Hippocampal formation (tissue), 2 donors: ENCODE measurements at places on chromosomes 4 and X.

DNA sequence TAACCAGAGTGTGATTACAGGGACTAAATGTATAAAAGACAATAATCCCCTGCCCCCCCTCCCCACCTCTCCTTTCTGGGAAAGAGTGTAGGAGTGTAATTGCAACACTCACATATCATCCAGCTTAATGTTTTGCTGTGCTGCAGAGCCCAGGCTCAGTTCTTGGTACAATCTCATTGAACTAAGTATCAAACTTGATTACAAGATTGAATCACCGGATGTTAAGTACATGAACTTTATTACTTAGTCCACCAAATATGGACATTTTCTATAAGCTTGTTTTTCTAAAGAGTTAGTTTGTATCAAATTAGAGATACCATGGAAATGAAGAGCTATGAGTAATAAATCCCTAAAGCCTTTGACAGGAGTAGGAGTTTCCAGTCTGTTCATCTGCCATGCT is 559.1 kb downstream of the ZNF674 start:
- no peak for DNase-seq

DNA sequence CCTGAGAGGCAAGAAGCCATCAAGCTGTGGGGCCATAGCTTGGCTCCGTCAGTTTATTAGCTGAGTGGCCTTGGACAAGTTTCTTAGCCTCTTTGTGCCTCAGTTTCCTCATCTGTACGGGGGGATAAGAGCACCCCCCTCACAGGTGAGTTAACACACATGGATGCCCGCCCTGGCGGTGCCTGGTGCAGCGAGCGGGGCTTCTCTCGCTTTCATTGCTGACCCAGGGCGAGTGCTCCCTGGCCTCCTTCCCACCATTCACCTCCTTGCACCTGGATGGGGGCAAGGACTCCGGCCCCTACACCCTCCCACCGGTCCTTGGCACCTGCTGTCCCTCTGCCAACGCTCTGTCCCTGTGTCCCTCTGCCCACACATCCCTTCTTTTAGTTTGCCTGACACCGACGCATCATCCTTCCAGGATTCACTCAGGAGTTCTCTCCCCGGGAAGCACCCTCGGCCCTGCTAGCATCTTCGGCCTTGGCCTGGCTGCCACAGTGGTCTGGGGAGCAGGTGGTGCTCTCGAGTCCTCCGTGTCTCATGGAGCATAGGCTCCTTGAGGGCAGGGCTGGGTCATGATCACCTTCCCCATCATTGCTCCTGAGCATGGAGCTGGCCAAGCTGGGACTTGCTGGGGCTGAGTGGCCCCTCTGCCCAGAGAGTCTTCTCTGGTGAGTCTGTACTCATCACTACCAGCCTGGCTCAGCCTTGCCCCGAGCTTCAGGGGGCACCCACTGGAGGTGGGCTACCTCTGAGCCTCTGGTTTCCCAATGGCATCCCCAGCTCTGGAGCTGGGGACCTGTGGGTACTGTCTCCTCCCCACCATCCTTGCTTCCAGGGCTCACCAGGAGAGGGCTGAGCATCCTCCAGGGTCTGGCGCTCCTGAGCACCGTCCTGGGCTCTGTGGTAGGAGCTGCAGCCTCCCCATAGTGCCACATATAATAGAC is 53.8 kb upstream of the SORCS2 start:
- DNase-seq = no peak

GRCh38 chr4:166104623-166105022 is 231.6 kb downstream of the TLL1 start:
- DNase-seq = no peak

DNA sequence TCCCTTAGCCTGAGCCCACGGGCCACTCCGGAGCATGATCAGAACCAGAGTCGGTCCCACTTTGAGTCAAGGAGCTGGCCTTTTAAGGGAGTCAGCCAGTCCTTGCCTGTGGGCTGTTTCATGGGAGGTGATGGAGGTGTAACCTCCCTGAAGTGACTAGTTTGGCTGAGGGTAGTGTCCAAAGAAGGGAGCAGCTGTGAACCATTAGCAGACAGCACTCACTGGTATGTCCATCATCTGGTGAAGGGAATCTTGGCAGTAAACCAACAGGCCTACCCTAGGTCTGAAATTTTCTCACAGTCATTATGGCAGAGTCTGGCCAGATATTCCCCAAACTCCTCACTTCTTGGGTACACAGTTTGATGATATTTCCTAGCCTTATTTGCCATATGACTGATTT is 12.3 kb upstream of the REPS2 start:
- no peak for DNase-seq

GRCh38 chr4:152780267-152780778 is 569 bp downstream of the ARFIP1 start:
- peak; percentile 44 for DNase-seq

- DNase-seq = no peak
Observed at GRCh38 chrX:150753357-150753756, 60.2 kb downstream of the MTMR1 start.

GRCh38 chr4:119113033-119113655 is 22.5 kb upstream of the MYOZ2 start:
- no peak for DNase-seq

- DNase-seq = no peak
Observed at GRCh38 chr4:70778888-70779422, 57.2 kb downstream of the RUFY3 start.

DNA sequence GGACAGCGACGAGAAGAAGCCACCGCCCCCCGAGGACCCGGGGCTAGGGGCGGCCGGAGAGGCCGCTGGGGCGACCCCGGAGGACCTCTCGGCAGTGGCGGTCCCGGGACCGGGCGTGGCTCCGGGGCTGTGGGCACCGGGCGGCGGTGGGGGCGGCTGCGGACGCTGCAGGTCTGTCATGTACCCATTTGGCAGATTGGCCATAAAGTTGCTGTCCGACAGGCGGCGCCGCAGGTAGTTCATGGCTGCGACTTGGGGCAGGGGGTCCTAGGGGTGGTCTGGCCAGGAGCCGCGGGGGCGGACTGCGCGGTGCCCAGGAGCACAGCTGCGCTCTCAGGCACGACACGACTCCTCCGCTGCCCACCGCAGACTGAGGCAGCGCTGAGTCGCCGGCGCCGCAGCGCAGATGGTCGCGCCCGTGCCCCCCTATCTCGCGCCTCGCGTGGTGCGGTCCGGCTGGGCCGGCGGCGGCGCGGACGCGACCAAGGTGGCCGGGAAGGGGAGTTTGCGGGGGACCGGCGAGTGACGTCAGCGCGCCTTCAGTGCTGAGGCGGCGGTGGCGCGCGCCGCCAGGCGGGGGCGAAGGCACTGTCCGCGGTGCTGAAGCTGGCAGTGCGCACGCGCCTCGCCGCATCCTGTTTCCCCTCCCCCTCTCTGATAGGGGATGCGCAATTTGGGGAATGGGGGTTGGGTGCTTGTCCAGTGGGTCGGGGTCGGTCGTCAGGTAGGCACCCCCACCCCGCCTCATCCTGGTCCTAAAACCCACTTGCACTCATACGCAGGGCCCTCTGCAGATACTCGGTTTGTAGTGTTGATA is at the start of gene SYN1:
Gene SYN1, minus strand, starts transcription at position 372 of the 817 bp plus-strand sequence. Its CDS starts 129 bp downstream, at position 243.
- peak; percentile 60 for DNase-seq

GRCh38 chrX:48948589-48948988 is 8.8 kb downstream of the OTUD5 start:
- DNase-seq = no peak

DNA sequence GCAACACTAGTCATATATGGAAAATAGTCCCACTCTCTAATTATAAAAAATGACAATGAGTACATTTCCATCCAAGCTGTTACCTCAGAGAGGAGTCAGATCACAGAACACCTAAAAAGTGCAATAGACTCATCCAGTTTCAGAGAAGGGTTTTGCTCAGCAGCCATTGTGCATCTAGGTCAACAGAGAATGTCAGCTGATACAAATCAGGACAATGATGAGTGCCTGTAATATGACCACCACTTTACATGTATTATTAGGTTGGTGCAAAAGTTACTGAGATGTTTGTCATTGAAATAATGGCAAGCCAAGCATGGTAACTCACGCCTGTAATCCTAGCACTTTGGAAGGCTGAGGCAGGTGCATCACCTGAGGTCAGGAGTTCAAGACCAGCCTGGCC is 164.1 kb upstream of the TTC29 start:
- no peak for DNase-seq

GRCh38 chrX:126509923-126510322 is 42.7 kb downstream of the DCAF12L1 start:
- no peak for DNase-seq

GRCh38 chrX:1212532-1212931 is at the start of gene CRLF2:
CRLF2 (minus strand) TSS chrX:1212649; CDS start chrX:1212634, 15 bp downstream.
- DNase-seq = no peak

GRCh38 chrX:104749951-104750610 is 184.1 kb downstream of the IL1RAPL2 start:
- no peak for DNase-seq

- DNase-seq = no peak
Observed at GRCh38 chr4:62940229-62940628, 1469.0 kb downstream of the TECRL start.

- peak; percentile 36 for DNase-seq
Observed at GRCh38 chr4:156971676-156972378, at the start of gene PDGFC. PDGFC (minus strand) TSS chr4:156971799; CDS start chr4:156970903, 896 bp downstream.

- DNase-seq = no peak
Observed at GRCh38 chrX:153416781-153417450, 5.6 kb downstream of the ZFP92 start.

DNA sequence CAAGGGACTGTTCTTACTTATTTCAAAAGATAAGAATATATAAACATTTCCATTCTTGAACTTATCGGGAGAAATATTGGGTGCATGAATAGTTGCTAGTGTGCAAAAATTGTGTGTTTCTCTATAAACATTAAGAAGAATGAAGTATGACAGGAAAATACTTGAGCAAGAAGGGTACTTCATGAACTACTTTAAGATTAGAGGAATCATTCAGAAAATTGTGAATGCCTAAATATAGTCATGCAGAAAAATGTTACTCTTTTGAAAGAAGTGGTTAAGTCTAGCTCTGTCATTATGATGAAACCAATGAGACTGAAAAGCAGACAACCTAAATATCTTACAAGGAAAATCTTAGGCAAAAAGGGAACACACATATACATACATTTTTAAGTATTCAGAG is 207.8 kb upstream of the PCDH18 start:
- no peak for DNase-seq

DNA sequence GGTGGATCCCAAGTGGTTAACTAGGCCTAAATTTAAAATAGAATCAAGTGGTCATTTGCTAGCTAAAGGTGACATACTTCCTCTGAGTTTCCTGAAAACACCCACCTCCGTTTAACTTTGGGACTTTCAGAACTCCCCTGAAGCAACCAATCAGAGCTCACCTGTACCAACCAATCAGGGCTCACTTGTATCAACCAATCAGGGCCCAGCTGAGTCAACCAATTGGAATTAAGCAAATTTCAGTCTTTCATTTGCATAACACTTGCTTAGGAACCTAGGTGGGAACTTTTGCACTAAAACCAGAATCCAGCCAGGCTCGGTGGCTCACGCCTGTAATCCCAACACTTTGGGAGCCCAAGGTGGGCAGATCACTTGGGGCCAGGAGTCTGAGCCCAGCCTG is 15.9 kb downstream of the GPC4 start:
- DNase-seq = no peak

GRCh38 chr4:159191989-159192388 is 89.1 kb downstream of the RAPGEF2 start:
- DNase-seq = no peak

- no peak for DNase-seq
Observed at GRCh38 chr4:14151101-14151500, 523.6 kb upstream of the BOD1L1 start.

DNA sequence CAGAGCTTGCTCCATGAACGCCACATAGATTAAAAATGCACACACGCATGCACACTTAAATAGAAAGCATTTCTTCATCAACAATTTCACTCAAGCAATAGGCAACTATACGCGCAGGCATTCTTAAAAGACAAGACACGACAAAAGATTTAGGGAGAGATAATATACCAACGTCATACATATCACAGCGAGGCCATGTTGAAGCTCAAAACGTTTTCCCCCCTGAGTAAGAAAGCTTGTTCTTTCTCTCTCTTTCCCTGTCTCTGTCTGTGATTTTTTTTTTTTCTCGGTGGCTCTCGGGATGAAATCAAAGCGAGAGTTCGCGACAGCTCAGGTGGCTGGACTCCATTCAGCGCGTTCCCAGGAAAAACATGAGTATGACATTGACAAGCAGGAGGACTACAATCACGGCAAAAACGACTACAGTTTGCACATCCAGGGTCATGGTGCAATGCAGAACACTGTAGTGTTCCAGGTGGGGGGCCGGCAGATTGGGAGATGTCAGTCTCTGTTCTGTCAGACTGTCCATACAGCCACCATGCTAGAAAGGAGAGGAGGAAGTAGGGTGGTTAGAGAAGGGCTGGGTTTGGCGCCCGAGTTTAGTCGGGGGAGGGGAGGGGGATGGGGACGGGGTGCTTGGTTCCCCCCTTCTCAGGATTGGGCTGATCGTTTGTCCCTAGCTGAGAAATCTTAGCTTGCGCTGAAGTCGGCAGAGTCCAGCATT is 30.7 kb downstream of the ARHGEF9 start:
- DNase-seq = no peak

DNA sequence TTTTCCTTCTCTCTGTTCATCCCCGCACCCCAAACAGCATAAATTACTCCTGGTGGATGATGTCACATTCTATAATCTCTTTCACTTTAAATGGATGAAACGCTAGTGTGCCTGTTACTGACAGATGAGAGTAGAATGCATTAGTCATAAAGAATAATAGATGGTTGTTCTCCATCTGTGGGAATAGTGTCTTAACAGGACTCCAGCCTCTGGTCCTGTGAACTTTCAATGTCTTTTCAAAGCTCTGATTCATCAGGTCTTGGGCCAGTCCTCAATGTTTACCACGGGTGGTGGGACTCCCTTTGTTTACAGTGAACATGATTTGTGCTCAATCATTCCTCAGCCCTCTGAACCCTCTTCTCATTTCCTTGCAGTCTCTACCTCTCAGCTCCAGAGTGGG is 182.6 kb downstream of the GABRB1 start:
- DNase-seq = no peak

DNA sequence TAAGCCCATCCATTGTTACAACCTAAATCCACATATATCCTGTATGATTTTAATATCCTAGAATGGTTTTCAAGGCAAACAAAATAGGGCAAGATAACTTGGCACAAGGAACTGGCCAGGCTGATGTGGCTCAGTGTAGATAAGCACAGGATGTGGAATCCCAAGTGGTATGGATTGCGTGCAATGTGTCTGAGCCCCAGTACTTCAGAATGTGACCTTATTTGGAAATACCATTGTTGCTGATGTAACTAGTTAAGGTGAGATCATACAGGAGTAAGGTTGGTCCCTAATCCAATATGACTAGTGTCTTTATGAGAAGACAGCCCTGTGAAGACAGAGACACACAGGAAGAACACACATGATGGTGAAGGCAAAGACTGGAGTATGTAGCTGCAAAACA is 72.4 kb downstream of the IL21 start:
- DNase-seq = no peak
